ENCODE measurements at places on chromosomes 1 and 21. TPM values are rescaled to one million over a fixed set of nuclear protein-coding genes. Genes with fewer than 3 reads are reported as not detected.

Gene ADAM30
- not detected for polyA plus RNA-seq

Gene GJA9
- 0.15 TPM for polyA plus RNA-seq

Gene LCE1E
- not detected for polyA plus RNA-seq

Gene LRRC7
- 6.3 TPM for polyA plus RNA-seq

Gene LINGO4
- polyA plus RNA-seq: not detected

Gene COL16A1
- 35.9 TPM for polyA plus RNA-seq

GRCh38 chr1:59194621-59195020 is 102.3 kb upstream of the FGGY start:
- no peak for DNase-seq

DNA sequence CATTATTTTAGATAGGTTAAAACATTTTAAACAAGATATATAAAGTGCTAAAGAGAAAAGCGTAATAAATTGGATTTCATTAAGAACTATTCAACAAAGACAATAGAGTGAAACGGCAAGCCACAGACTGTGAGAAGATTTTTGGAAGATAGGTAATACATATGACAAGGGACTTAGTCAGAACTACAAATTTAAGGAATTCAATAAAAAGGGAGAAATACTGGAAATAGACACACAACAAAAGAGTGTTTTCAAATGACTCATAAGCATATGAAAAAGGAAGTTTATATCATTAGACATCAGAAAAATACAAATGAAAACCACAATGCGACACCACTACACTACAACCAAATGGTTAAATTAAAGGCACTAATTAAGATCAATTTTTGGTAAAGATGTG is 90.5 kb downstream of the GDAP2 start:
- no peak for DNase-seq

GRCh38 chr1:219559899-219560298 is 53.0 kb downstream of the ZC3H11B start:
- DNase-seq: no peak

GRCh38 chr1:166170075-166170474 is 3.3 kb upstream of the FAM78B start:
- DNase-seq: no peak

DNA sequence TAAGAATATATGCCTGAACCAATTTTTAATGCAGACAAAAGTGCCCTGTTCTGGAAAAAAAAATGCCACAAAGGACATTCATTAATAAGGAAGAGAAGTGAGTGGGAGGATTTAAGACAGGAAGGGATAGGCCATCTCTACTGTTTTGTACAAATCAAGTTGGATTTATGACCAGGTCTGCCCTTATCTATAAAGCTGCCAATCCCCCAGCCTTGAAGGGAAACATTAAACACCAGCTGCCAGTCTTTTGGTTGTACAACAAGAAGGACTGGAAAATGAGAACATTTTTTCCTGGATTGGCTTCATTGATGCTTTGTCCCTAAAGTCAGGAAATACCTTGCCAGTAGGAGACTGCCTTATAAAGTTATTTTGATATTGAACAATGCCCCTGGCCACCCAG is 444.0 kb downstream of the NPHP4 start:
- no peak for DNase-seq

GRCh38 chr1:210951279-210951678 is 182.7 kb downstream of the KCNH1 start:
- no peak for DNase-seq

All from right renal cortex interstitium (tissue), 3 donors.